Central memory CD8-positive, alpha-beta T cell (primary cell): ENCODE measurements at places on chromosomes 6 and 20.

DNA sequence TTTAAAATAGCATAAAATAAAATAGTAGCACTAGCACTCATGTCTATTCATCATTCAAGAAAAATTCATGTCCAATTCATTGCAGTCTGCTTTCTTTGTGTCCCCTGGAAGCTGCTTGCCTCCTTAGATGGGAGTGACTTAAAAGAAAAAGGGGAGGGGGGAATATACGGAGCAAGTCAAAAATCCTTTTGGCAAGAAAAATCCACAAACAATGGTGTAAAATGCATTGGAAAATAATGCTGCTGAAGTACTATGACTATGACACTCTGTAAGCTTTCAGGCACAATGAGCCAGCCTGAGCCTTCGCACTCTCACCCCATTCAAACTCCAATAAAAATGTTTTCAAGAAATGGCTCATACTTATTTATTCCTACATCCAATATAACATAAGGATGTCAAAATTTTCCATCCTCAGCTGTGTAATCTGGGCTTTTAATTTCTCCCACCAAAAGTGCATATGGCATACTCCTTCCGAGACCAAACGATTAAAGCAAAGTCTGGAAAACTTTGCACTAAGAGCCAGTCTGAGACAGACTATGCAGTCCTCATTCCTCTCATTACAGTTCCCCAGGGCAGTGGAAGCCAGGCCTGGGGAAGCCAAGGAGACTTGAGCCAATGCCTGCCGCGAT is 790 bp downstream of the NEDD9 start:
- peaks cover 14% of the 10 kb centered on the region for H3K36me3 ChIP-seq
- H3K27me3 ChIP-seq = no peaks in the 10 kb centered on the region
- peaks cover 74% of the 10 kb centered on the region for H3K4me1 ChIP-seq
- peak overlapping the region; percentile 81 for H3K4me3 ChIP-seq

DNA sequence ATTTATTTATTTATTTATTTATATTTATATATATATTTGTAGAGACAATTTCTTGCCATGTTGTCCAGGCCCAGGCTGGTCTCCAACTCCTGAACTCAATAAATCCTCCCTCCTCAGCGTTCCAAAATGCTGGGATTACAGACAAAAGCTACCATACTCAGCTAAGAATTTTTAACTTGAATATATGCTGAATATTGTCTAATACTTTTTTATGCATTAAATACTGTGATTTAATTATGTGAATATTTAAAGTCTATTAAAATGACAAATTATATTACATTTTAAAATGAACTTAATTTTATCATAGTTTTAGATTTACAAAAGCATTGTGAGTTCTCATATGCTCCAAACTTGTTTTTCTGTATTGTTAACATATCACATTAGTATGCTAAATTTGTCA is 1022.4 kb downstream of the GRIK2 start:
- no peak overlapping the region for H3K27ac ChIP-seq
- DNase-seq = no peak
- H3K4me3 ChIP-seq = no peak overlapping the region
- H3K27me3 ChIP-seq = no peaks in the 10 kb centered on the region

DNA sequence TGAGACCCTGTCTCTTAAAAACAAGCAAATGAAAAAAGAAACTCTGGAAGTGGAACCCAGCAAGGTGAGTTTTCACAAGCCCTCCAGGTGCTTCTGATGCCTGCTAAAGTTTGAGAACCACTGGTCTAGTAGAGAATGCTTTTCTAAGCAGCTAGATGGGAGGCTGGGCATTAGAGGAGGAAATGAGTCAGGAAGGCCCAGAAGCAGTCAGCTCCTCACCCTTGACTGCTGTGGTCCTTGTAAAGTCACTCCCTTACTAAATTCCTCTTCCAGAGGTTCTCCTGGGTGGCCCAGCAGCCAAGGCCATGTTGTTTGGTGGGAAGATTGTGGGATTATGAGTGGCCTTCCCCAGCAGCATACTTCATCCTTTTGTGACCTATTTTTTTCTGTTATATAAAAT is 52.0 kb upstream of the FYN start:
- H3K27me3 ChIP-seq = no peaks in the 10 kb centered on the region
- peaks cover 5% of the 10 kb centered on the region for H3K4me1 ChIP-seq
- no peak overlapping the region for H3K27ac ChIP-seq
- H3K4me3 ChIP-seq = no peak overlapping the region

- H3K4me1 ChIP-seq = peaks cover 33% of the 10 kb centered on the region
- DNase-seq = no peak
- no peak overlapping the region for H3K4me3 ChIP-seq
- H3K36me3 ChIP-seq = no peaks in the 10 kb centered on the region
Measured at GRCh38 chr20:17856837-17857605, 111.6 kb downstream of the SNX5 start.

DNA sequence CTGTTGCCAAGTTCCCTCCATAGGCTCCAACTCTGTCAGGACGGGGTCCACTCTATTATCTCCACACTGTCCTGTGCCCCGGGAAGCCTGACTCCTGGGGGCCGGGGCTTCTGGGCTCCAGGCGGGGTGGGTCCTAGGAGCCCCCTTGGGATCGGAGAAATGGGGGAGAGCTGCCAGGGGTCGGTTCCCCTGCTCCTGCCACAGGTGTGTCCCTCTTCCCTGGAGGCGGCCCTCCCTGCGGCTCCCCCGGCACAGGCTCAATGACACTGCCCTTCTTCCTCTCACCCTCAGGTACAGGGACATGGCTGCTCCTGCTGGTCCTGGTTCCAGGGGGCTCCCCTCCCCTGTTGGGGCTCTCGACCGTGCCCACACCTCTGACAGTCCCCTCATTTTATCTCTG is 110.0 kb downstream of the DHX35 start:
- H3K4me3 ChIP-seq = no peak overlapping the region
- H3K4me1 ChIP-seq = no peaks in the 10 kb centered on the region
- no peaks in the 10 kb centered on the region for H3K36me3 ChIP-seq
- DNase-seq = no peak

- DNase-seq = no peak
- H3K4me1 ChIP-seq = no peaks in the 10 kb centered on the region
- peaks cover 39% of the 10 kb centered on the region for H3K27me3 ChIP-seq
- H3K36me3 ChIP-seq = no peaks in the 10 kb centered on the region
Measured at GRCh38 chr20:23294166-23294565, 56.4 kb upstream of the NXT1 start.

DNA sequence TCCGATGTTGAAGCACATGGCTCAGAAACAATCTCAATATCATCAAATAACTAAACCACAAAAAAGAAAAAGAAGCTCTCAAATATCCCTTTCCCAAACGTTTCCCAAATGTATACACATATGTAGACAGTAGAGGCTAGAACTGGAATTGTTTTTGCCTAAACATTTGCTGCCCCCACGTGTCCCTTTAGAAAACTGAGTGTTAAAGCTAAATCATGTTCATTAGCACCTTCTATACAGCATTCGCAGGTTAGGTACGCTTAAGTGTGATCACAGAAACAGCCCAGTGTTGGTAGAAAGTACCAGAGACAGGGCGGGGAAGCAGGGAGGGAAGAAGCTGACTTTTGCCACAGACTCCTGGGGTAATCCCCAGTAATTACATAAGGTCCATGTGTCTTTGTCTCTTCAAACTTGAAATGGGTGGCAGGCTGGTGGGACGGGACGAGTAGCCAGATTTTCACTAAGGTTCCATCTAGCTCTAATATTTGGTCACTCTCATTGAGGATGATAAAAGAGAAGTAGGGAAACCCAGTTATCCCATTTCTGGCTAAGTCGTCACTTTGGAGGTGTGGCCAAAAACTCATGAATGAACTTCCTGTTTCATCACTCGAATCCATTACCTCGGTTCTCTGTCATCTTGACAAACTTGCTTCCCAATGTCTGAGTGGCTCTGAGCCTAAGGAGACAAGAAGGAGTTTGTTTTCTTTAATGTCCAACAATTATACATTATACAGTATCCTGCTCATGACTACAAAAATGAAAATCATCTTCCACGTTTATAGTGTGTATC is 15.0 kb upstream of the TFAP2A start:
- no peak for DNase-seq
- peaks cover 59% of the 10 kb centered on the region for H3K27me3 ChIP-seq
- no peak overlapping the region for H3K4me3 ChIP-seq
- H3K27ac ChIP-seq = no peak overlapping the region
- H3K36me3 ChIP-seq = peaks cover 4% of the 10 kb centered on the region
- H3K4me1 ChIP-seq = peaks cover 8% of the 10 kb centered on the region

DNA sequence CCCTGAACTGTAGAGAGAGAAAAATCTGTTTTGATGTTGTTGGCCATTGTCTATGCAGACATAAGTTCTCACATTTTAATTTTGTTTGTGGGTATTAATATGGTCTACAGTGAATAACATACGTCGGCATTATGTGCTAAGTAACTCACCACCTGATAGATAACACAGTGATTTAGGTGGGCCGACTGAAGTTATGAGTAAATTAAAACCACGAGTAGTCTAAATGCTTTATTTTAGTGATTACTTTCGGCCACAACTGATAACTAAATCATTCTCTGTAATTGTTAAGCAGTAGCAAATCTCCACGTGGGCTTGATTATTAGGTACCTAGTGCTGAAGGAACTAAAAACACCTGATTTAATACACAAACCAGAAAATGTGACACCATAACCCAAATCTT is 1.1 kb downstream of the DOP1A start:
- H3K27me3 ChIP-seq = no peaks in the 10 kb centered on the region
- H3K4me3 ChIP-seq = peak overlapping the region; percentile 93
- no peak for DNase-seq

GRCh38 chr6:139637766-139638165 is 263.3 kb upstream of the CITED2 start:
- no peaks in the 10 kb centered on the region for H3K36me3 ChIP-seq
- DNase-seq = no peak
- no peak overlapping the region for H3K27ac ChIP-seq
- H3K4me1 ChIP-seq = peaks cover 14% of the 10 kb centered on the region
- no peak overlapping the region for H3K4me3 ChIP-seq

- H3K27me3 ChIP-seq = no peaks in the 10 kb centered on the region
- peak overlapping the region; percentile 93 for H3K27ac ChIP-seq
- peaks cover 13% of the 10 kb centered on the region for H3K36me3 ChIP-seq
- peak overlapping the region; percentile 63 for H3K4me3 ChIP-seq
- peaks cover 84% of the 10 kb centered on the region for H3K4me1 ChIP-seq
Measured at GRCh38 chr6:105649192-105649591, 246.3 kb upstream of the PREP start.

DNA sequence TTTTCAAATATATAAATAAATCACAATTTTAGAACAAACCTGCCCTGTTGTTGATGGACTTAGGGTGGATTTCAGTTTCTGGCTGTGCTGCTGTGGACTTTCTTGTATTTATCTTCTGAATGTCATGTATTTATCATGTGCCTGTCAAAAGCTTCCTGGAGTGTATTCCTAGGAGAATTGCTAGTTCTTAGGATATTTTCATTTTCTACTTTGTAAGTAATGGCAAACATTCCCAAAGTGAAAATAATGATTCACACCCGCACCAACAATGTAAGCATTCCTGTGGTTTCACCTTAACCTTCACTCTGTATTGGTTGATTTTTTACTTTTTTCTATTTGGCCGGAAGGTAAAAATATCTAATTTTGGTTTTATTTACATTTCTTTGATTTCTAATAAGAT is 387.8 kb downstream of the SMOC2 start:
- H3K4me1 ChIP-seq = no peaks in the 10 kb centered on the region
- H3K36me3 ChIP-seq = no peaks in the 10 kb centered on the region
- no peak overlapping the region for H3K27ac ChIP-seq
- H3K4me3 ChIP-seq = no peak overlapping the region

GRCh38 chr20:14538433-14538832 is 201.0 kb upstream of the FLRT3 start:
- H3K27me3 ChIP-seq = no peaks in the 10 kb centered on the region
- no peak overlapping the region for H3K27ac ChIP-seq
- H3K4me3 ChIP-seq = no peak overlapping the region
- no peaks in the 10 kb centered on the region for H3K4me1 ChIP-seq
- no peak for DNase-seq

DNA sequence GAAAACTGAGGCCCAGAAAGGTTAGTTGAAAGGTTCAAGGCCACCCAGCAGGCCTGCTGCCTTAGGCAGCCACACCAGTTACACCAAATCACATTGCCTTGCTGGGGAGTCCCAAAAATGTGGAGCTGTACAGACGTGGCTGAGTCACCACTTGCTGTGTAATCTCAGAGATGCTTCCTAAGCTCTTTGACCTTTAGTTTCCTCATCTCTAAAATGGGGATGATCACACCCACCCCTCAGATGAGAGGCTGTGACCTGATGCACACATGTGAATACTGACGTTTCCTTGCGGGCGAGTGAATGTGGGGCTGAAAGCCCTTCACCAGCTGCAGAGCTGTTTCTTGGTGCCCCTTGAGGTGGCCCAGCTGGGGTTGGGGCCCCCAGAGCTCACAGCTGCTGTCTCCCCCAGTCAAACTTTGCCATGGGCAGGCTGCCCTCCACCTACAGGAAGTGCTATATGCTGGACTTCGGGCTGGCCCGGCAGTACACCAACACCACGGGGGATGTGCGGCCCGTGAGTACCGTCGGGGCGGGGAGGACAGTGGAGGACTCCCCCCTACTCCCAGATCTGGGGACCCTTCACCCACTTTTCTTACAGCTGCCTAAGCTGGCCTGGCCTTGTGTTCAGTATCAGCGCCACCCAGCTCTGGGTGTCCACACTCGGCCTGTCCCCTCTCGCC is 11.0 kb downstream of the TTBK1 start:
- no peak overlapping the region for H3K27ac ChIP-seq

DNA sequence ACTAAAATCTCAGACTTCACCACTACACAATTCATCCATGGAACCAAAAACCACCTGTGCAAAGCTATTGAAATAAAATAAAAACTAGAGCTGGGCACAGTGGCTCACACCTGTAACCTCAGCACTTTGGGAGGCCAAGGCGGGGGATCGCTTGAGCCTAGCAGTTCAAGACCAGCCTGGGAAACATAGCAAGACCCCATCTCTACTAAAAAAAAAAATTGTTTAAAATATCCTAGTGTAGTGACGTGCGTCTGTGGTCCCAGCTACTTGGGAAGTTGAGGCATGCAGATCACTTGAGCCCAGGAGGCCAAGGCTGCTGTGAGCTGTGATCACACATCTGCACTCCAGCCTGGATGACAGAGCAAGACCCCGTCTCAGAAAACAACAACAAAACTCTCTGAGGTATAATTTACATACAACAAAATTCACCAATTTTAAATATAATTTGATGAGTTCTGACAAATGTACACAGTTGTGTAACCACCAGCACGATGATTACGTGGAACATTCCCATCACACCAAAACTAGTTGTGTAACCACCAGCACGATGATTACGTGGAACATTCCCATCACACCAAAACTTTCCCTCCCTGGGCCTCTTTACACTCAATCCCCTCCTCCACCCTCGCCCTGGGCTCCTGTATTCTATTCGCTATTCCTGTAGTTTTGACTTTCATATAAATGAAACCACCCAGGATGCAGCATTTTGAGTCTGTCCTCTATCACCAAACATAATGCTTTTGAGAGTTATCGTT is 107.5 kb downstream of the TAF4 start:
- H3K27me3 ChIP-seq = peaks cover 13% of the 10 kb centered on the region
- no peaks in the 10 kb centered on the region for H3K36me3 ChIP-seq
- DNase-seq = no peak
- no peak overlapping the region for H3K4me3 ChIP-seq

DNA sequence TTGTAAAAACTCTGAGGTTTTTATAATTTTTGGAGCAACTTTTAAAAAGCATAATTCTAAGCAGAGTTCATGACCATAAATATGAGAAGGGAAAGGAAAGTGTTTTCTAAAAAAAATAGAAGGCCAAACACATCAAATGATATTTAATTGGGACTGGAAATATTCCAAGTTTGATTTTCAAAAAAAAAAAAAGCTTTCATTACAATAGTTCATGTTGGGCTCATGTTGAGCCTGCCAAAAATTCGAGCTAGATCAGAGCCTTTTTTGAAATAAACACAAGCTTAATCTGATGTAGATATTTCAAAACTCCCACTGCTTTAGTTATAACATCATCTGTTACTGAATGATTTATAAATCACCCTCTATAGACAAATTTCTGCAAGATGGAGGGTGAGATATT is 163.4 kb upstream of the DEFB112 start:
- H3K27me3 ChIP-seq = no peaks in the 10 kb centered on the region
- no peaks in the 10 kb centered on the region for H3K4me1 ChIP-seq
- no peak for DNase-seq
- H3K27ac ChIP-seq = no peak overlapping the region
- no peaks in the 10 kb centered on the region for H3K36me3 ChIP-seq
- H3K4me3 ChIP-seq = no peak overlapping the region
